ENCODE measurements at places on chromosomes 4 and X. TPM values are rescaled to one million over a fixed set of nuclear protein-coding genes. Genes with fewer than 3 reads are reported as not detected.
A peak's percentile ranks its signal among the peaks of the same experiment; 100 is the strongest.

GRCh38 chrX:80812176-80812575 is 2.5 kb upstream of the BRWD3 start:
- no peak for DNase-seq
- no peak overlapping the region for H3K4me3 ChIP-seq
- no peaks in the 10 kb centered on the region for H3K4me1 ChIP-seq
- H3K27ac ChIP-seq = no peak overlapping the region

GRCh38 chrX:100098660-100099375 is 311.3 kb downstream of the PCDH19 start:
- H3K4me1 ChIP-seq = no peaks in the 10 kb centered on the region
- no peaks in the 10 kb centered on the region for H3K36me3 ChIP-seq
- no peaks in the 10 kb centered on the region for H3K27me3 ChIP-seq
- no peak for DNase-seq
- no peak overlapping the region for H3K27ac ChIP-seq

DNA sequence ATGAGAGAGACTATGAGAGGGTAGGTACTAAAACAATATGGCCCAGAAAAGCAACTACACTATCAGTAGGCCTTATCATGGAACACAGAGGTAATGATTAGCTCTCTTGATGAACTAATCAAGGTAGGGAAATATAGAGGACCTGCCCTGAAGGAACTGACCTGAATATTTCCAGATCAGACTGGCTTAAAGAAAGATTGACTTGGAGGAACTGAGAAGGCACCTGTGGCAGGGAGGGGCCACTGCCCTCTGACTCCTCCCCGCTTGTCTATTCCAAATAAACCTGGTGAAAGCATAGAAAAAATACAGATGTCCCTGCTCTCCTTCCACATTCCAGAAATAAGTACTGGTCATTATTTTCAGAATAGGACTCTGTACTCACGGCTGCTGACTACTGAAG is 5.5 kb downstream of the RPS6KA6 start:
- no peak overlapping the region for H3K27ac ChIP-seq
- no peaks in the 10 kb centered on the region for H3K4me1 ChIP-seq
- H3K4me3 ChIP-seq = no peak overlapping the region
- no peak for DNase-seq
- no peaks in the 10 kb centered on the region for H3K36me3 ChIP-seq

DNA sequence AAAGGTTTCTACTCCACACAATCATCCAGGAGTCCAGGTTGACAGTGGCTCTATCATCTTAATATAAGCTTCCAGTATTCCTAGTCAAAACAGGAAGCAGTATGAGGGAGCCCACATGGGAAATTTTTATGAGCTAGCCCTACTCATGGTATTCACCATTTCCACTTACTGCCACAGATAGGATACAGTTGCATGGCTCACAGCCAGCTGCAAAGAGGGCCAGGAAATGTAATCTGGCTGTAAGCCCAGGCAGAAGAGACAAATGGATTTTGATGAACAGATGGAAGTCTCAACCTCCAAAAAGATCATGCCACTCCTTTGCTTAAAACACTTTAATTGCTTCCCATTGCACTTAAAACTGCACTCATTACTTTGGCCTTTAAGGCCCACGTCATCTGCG is 150.6 kb downstream of the ADAMTS3 start:
- H3K36me3 ChIP-seq = no peaks in the 10 kb centered on the region
- DNase-seq = peak; percentile 26
- no peak overlapping the region for H3K27ac ChIP-seq
- no peaks in the 10 kb centered on the region for H3K27me3 ChIP-seq

- no peak for DNase-seq
- H3K4me1 ChIP-seq = no peaks in the 10 kb centered on the region
- no peaks in the 10 kb centered on the region for H3K36me3 ChIP-seq
- H3K4me3 ChIP-seq = no peak overlapping the region
- H3K27me3 ChIP-seq = no peaks in the 10 kb centered on the region
- H3K27ac ChIP-seq = peak overlapping the region; percentile 53
These were observed 113.5 kb upstream of the FAM9A start for GRCh38 chrX:8914681-8915080.

DNA sequence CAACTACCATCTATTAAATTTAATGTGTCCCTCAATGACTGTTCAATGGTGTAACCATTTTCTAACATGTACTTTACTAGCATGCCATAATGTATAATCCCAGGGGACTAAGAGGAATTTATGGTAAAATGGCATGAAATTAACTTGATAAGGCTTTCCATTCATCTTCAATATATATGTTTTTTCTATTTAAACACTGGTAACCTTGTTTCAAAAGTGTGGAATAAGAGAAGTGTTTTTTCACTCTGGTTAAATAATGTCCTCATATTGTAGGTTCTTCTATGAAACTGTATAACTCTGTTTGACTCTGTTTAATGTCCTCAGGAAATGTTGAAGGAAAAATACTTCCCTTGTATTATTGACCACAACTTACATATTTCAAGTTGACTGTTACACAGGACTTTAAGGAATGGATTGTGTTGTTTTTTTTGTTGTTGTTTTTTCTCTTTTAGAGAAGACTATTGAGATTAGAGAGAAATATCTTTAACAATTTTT is 113.8 kb upstream of the ARSJ start:
- H3K36me3 ChIP-seq = no peaks in the 10 kb centered on the region
- no peaks in the 10 kb centered on the region for H3K4me1 ChIP-seq
- no peak overlapping the region for H3K4me3 ChIP-seq
- H3K27me3 ChIP-seq = no peaks in the 10 kb centered on the region

DNA sequence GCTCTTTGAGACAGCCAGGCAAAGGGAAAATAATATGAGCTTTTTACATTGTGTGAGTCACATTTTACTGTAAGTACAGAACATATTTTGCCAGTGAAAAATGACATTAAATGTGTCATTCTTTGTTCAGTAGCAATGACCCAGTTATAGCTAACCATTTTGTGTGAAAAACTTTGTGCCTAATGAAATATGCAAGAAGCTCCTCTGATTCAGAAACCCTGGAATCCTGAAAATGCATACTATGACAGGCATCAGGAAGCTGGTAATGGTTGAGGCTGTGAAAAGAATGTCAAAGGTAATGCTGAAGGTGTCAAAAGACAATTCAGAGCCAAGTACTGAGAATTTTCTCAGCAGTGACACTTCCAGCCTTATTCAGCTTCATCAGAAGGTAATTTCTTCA is 549.5 kb upstream of the SMIM31 start:
- H3K27me3 ChIP-seq = no peaks in the 10 kb centered on the region
- H3K27ac ChIP-seq = no peak overlapping the region
- H3K4me1 ChIP-seq = no peaks in the 10 kb centered on the region
- no peak overlapping the region for H3K4me3 ChIP-seq

DNA sequence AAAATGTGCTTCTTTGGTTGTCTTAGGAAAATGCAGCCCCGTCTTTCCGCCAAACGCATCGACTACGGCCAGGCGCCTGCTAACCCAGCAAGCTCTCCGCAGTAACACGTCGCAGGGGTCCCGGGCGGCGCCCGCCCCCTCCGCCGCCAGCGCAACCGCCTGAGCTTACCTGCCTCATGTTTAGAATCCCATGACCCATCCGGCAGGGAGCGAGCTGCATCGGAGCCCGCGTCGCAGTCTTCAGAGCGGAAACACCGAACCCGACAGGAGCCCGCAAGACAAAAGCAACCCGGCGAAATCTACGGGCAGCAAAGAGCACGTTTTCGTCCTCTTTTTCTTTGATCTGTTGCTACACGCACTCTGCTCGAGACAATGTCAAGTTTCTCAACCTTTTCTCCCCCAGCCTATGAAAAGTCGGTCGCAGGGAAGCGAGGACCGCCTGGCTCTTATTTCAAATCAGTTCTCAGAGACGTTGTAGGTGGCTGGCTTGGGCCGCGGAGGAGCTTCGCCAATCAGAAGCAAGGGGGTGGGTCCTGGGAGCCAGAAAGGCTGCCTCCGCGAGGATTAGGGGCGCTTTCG is at the start of gene MID1:
Gene MID1 (minus strand): TSS at position 465 of the 579 bp plus-strand sequence. CDS start 53,038 bp downstream, outside the sequence.
- H3K36me3 ChIP-seq = no peaks in the 10 kb centered on the region
- H3K27me3 ChIP-seq = no peaks in the 10 kb centered on the region
- H3K4me1 ChIP-seq = no peaks in the 10 kb centered on the region
- H3K27ac ChIP-seq = peak within 1 kb of the TSS; percentile 80
- H3K4me3 ChIP-seq = peak within 1 kb of the TSS; percentile 52

- H3K27me3 ChIP-seq = no peaks in the 10 kb centered on the region
- no peak overlapping the region for H3K4me3 ChIP-seq
- DNase-seq = no peak
- H3K36me3 ChIP-seq = no peaks in the 10 kb centered on the region
- H3K27ac ChIP-seq = no peak overlapping the region
These were observed 56.6 kb downstream of the AFM start for GRCh38 chr4:73538162-73538561.

GRCh38 chr4:173752610-173753230 is 222.7 kb upstream of the HAND2 start:
- H3K27ac ChIP-seq = no peak overlapping the region
- H3K4me1 ChIP-seq = no peaks in the 10 kb centered on the region
- H3K4me3 ChIP-seq = no peak overlapping the region
- no peaks in the 10 kb centered on the region for H3K36me3 ChIP-seq

DNA sequence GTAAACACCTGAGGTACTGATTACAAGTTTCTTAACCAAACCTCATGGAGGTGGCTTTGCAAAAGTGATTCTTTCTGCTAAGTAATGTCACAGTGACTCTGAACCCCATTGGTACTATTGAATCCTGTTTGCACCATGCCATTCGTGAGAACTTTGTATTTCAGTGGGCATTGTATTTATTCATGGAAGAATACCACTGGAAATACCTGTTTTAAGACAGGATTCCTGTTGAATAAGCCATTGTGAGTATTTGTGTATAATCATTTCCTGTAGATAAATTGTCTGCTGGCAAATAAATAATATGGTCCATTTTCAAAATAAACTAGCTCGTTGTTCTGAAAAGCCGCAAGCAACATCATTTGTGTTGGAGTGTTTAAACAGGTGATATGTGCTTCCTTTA is 136.4 kb upstream of the GUCY1A1 start:
- H3K36me3 ChIP-seq = no peaks in the 10 kb centered on the region
- H3K27ac ChIP-seq = no peak overlapping the region

GRCh38 chrX:151828439-151829080 is 84.1 kb upstream of the MAGEA4 start:
- no peaks in the 10 kb centered on the region for H3K27me3 ChIP-seq
- H3K36me3 ChIP-seq = no peaks in the 10 kb centered on the region
- no peak overlapping the region for H3K27ac ChIP-seq
- DNase-seq = no peak
- no peak overlapping the region for H3K4me3 ChIP-seq
- no peaks in the 10 kb centered on the region for H3K4me1 ChIP-seq

- H3K4me3 ChIP-seq = no peak overlapping the region
- H3K27me3 ChIP-seq = no peaks in the 10 kb centered on the region
- no peaks in the 10 kb centered on the region for H3K4me1 ChIP-seq
- no peaks in the 10 kb centered on the region for H3K36me3 ChIP-seq
These were observed 132.9 kb downstream of the RAP1GDS1 start for GRCh38 chr4:98394134-98394533.

- H3K27ac ChIP-seq = no peak overlapping the region
- H3K36me3 ChIP-seq = no peaks in the 10 kb centered on the region
- H3K4me3 ChIP-seq = no peak overlapping the region
- H3K27me3 ChIP-seq = no peaks in the 10 kb centered on the region
- no peaks in the 10 kb centered on the region for H3K4me1 ChIP-seq
These were observed 146.0 kb upstream of the GPC4 start for GRCh38 chrX:133561251-133561650.

- H3K27me3 ChIP-seq = no peaks in the 10 kb centered on the region
- H3K4me1 ChIP-seq = no peaks in the 10 kb centered on the region
- no peak for DNase-seq
- H3K27ac ChIP-seq = no peak overlapping the region
These were observed 3.5 kb downstream of the EPGN start for GRCh38 chr4:74311696-74312313.

- DNase-seq = no peak
- no peaks in the 10 kb centered on the region for H3K4me1 ChIP-seq
- no peaks in the 10 kb centered on the region for H3K36me3 ChIP-seq
- H3K27ac ChIP-seq = no peak overlapping the region
- H3K4me3 ChIP-seq = no peak overlapping the region
These were observed 34.4 kb upstream of the MSMO1 start for GRCh38 chr4:165293061-165293460.

DNA sequence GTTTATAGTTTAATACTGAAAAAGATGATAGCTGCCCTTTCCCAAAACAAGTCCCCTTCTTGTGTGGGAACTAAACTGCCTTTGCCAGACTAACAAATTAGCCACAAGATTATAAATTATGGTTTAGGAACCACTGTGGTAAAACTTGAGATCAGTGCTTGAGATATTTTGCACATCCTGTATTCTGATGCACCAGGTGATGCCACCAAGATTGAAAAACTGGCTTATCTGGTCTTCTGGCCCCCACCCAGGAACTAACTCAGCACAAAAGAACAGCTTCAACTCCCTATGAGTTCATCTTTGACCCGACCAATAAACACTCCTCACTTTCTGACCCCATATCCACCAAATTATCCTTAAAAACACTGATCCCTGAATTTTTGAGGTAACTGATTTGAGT is 36.7 kb upstream of the EFNB1 start:
- no peaks in the 10 kb centered on the region for H3K4me1 ChIP-seq
- no peaks in the 10 kb centered on the region for H3K36me3 ChIP-seq
- H3K27ac ChIP-seq = no peak overlapping the region
- H3K27me3 ChIP-seq = no peaks in the 10 kb centered on the region

DNA sequence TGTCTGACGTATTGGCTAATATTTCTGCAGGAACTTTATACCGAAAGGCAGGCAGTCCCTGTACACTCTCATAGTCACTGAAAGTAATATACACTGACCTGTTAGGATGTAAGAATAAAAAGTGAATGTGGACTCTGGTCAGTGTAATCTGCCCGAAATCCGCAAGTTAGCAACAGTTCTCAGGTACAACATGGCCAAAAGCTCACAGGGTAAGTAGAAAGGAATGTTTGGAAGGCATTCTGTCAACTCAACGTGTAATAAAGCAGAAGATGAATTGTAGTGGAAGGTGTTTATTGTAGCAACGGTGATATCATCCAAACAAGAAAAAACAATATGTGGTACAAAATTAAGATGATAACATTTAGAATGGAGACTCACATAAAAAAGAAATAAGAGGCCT is 26.0 kb upstream of the NUP54 start:
- no peaks in the 10 kb centered on the region for H3K4me1 ChIP-seq
- H3K27ac ChIP-seq = no peak overlapping the region
- no peak for DNase-seq

DNA sequence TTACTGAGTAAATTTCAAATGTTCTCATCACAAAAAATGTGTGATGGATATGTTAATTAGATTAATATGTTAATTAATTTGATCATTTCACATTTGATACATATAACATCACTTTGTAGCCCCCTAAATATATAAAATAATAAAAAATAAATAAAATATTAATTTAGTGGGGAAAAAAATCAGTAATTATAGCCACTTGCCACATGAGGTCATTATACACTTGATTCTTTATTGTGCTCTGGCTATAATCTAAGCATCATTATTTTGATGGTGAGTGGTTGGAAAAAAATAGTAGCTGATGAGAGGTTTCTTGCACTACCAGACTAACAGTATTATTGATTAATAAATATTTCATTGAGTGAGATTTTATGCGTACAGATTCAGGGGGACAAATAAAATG is 57.4 kb downstream of the DCK start:
- no peak overlapping the region for H3K27ac ChIP-seq
- H3K4me1 ChIP-seq = no peaks in the 10 kb centered on the region
- H3K27me3 ChIP-seq = no peaks in the 10 kb centered on the region
- no peak for DNase-seq

Gene PDGFRA
- 233 TPM for total RNA-seq

Gene TMSB15C
- 20.3 TPM for total RNA-seq

Gene ADH1C
- total RNA-seq = 1.0 TPM

Gene AMBN
- total RNA-seq = not detected

Gene HPGDS
- total RNA-seq = 3.6 TPM

Gene PAGE1
- not detected for total RNA-seq

Measured in uterus (tissue), 4 donors.